ENCODE measurements at places on chromosomes 1 and 21.

DNA sequence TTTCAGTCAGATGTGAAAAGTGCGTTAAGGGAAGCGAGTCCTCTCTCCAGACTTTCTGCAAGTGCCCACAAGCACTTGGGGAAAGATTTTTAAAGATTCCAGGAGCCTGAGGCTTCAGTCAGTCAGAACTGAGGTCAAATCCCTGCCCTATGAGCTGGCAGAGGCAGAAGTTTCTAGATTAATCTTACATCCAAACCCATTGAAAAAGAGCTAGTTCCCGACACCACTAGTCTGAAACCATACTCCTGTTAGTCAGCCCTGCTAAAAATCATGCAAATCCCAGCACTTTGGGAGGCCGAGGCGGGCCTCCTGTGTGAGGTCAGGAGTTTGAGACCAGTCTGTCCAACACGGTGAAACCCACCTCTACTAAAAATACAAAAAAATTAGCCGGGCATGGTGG, 21.0 kb downstream of the RSPH1 start:
- DNase-seq: no peak

GRCh38 chr1:4653796-4654725, at the start of gene AJAP1:
AJAP1 (plus strand) TSS chr1:4654609; CDS start chr1:4655426, 817 bp downstream.
- no peak for DNase-seq

GRCh38 chr21:17660452-17660851, 47.8 kb upstream of the BTG3 start:
- DNase-seq: no peak

- no peak for DNase-seq
These were observed 37.5 kb downstream of the SLC19A1 start for GRCh38 chr21:45504516-45505415.

GRCh38 chr1:227778401-227778947, 37.0 kb upstream of the PRSS38 start:
- no peak for DNase-seq

DNA sequence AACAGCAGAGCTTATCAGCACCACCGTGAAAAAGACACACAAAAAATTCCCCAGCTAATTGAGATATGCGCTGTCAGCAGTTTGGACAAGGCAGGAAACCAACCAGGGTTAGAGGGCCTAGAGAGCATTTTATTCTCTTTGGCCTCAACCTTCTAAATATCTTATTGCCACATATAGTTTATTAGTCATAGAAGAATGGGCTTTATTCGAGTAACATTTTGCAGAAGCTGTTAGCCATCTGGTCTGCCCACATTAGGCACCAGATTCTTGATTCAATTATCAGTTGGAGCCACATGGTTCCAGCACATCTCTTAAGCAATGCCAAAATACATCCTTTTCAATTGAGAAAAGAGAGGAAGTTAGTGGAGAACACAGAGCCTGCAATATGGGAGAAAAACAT, 109.9 kb upstream of the CXADR start:
- DNase-seq: no peak

DNA sequence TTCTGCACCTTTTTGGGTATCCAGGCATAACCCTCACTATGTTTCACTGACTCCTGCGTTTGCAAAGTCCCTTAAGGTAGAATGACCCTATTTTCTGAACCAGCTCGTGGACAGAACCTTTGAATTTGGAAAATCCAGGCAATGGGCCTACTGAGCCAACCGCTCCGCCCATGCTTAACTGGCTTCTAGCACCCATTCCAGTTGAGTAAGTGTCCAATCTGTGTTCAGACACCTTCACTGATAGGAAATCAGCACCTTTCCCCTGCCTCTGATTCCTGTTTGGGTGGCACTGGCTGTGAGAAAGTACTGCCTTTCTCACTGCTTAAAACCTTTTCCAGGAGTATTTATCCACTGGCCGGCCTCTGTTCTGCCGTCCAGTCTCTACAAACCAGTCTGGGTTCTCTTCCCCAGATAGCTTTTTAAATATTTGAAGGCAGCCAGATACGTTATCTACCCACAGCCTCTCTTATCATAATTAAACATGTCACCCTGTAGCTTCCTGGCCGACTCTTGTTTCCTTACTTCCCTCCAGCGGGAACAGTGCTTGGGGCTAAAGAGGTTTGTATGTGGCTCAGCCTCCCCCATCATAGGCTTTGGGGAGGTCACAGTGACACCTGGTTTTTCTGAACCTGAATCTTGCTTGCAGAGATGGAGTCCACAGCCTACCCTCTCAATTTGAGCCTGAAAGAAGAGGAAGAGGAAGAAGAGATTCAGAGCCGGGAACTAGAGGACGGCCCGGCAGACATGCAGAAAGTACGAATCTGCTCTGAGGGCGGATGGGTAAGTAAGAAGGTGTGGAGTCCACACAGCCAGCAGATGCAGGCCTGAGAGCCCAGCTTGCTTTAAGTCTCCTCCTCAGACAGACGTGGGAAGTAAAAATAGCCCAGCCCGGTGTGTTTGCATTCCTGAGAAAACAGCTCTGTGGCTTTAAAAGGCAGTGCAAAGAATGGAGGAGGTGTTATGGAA, 1.3 kb downstream of the POGK start:
- DNase-seq: no peak

- DNase-seq: no peak
These were observed 55.1 kb downstream of the ZBTB18 start for GRCh38 chr1:244106176-244106575.

DNA sequence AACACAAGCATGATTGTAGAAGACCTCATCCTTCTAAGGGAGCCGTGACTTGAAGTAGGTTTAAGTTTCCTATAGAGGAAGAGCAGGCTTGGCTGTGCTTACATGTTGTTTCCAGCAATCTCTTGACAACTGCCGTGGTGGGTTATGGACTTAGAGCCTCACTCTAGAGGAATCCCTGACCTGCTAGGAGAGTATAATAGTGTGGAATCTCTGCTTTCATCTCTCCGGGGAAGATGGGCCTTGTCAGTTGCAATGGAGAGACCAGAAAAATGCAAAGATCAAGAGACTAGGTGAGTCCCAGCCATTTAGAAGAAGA, 137.6 kb downstream of the MIS18A start:
- no peak for DNase-seq

DNA sequence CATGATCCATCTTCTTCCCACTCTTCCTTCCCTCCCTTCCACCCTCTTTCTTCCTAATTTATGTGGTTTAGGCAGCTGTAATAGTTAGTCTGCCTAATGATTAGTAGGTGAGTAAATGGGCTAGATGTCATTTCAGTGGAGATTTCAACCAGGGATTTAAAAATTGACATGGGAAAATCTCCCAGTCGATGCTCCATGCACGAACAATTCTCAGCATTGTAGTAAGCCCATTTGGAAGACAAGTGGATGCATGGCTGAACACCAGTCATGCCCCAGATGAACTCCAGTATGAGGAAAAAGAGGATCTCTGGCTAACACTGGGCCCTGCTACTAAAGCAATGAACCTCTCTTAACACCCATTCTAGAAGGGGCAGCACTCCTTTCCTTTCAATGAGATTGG, 25.3 kb downstream of the CHI3L2 start:
- DNase-seq: no peak

GRCh38 chr1:185479796-185480195, 162.8 kb upstream of the IVNS1ABP start:
- DNase-seq: peak; percentile 45

GRCh38 chr1:93729906-93730305, 48.3 kb upstream of the BCAR3 start:
- no peak for DNase-seq

GRCh38 chr1:78005755-78006154, 1.0 kb downstream of the DNAJB4 start:
- DNase-seq: no peak

GRCh38 chr21:29655577-29655976, 284.2 kb downstream of the GRIK1 start:
- no peak for DNase-seq

DNA sequence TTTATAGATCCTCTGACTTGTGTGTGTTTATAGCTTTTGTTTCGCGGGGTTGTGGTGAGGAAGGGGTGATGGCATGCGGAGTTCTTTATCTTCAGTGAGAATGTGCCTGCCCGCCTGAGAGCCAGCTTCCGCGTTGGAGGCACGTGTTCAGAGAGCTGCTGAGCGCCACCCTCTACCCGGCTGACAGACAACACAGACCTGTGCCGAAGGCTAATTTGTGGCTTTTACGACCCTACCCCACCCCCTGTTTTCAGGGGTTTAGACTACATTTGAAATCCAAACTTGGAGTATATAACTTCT, 14.4 kb upstream of the CD101 start:
- no peak for DNase-seq

- DNase-seq: no peak
These were observed 14.4 kb downstream of the CYP4B1 start for GRCh38 chr1:46812996-46813857.

DNA sequence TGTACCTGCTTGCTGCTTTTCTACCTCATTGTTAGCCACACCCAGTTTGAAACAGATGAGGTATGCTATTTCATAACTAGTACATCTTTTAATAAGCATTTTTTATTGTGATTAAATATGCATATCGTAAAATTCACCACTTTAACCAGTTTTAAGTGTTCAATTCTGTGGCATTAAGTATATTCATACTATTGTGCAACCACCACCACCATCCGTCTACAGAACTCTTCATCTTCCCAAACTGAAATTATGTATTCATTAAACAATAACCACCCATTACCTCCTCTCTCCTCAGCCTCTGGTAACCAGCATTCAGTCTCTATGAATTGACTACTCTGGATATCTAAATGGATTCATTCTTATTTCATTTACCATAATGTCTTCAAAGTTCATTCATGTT, 20.1 kb downstream of the DR1 start:
- no peak for DNase-seq

GRCh38 chr21:36859744-36860501, 106.5 kb downstream of the HLCS start:
- no peak for DNase-seq

- DNase-seq: no peak
These were observed at the start of gene LRRC39 for GRCh38 chr1:100178091-100178490. LRRC39 (minus strand) TSS chr1:100178256; CDS start chr1:100168516, 9,740 bp downstream.

DNA sequence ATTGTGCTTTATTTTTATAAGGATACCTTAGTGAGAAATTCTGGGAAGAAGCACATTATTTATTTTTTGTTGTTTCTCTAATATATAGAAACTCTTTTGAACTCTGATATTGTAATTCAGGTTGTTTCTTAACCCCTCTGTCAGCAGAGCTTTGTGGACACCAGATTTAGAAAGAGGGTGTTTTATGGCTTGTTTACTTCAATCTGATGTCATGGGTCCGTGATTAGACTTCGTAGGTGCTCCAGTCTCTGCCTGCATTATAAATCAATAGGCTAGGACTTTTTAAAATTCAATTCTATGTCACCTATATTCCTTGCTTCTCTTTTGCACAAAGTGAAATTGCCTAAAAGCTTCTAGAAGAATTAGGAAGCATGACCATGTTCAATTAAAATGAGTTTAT, 47.3 kb upstream of the CCDC190 start:
- DNase-seq: no peak

DNA sequence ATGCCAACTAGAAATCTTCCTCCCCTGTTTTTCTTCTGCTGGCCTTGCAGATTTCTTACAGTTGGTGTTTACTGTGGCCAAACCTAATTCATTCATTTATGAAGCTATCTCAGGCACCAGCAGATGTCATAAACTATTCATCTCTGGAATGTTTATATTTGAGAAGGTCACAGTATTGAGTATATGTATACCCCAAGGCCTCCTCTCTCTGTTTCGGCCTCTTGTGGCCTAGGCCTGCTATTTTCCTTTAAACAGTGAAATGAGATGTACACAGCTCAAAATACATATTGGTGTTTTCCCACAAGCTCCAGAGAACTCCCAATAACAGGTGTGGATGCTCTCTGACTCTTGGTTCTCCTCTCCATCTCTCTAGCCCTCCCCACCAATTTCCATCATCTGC, 520.7 kb upstream of the CAMK1G start:
- no peak for DNase-seq

DNA sequence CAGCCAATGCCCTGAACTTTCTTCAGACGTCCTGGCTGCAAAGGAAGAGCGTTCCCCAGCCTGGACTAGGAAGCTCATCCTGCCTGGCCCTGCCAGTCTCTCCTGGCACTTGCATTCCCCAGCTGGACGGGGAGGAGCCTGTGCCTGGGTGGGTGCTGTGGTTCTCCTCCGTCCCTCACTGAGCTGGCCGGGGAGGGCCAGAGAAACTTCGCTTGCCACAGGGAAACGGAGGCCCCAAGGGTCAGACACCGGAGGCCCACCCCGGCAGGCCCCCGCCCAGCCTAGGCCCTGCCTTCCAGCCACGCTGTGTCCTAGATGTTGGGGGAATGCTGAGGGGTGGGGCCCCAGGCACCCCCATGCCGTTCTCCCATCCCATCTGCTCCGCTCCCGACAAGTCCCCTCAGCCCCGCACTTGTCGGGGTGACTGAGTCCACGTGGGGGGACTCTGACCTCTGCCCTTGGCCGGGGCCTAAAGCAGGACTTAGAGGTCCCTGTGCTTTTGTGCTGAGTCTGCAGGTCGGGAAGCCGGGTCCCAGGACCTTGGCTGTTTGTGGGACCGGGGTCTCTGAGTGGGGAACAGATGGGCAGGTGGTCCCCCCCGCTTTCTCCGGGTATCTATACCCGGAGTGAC, 4.8 kb downstream of the FTCD start:
- no peak for DNase-seq

DNA sequence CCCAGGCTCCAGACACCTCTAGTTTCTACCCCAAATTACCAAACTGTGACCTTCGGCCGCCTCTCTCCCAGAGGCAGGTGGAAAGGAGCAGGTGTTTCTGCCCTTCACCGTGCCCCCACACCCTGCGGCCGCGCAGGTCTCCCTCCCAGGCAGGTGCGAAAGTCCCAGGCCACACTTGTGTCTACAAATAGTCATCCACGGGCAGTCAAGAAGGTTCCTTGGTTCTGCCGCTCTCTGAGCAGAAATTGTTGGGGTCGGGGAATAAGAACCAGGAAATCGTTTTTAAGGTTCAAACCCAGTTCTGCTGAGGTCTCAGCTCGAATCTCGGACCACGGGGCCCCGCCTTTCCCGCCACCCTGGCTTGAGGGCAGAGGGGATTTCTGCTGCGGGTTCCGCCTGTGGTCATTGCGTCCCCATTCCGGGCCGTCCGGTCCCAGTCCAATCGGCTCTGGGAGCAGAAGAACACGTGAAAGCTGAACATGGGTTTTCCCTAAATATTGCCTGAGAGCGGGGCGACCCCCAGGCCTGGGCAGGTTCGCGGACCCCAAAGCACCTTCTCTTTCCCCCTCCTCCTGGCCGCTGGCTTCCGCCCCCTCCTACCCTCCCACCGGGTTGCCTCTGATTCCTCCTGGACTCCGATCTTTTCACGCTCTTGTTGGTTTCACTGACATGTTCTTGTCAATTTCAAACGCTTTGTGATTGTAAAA, 1.2 kb upstream of the ATF3 start:
- no peak for DNase-seq

- no peak for DNase-seq
These were observed 20.7 kb upstream of the WNT4 start for GRCh38 chr1:22163564-22163963.

GRCh38 chr1:192053531-192053971, 104.7 kb upstream of the RGS18 start:
- DNase-seq: no peak

- no peak for DNase-seq
These were observed 146.8 kb upstream of the NRIP1 start for GRCh38 chr21:15211491-15212133.

- no peak for DNase-seq
These were observed 7.5 kb upstream of the MAN1A2 start for GRCh38 chr1:117359561-117360289.

GRCh38 chr1:35691080-35691479, 27.6 kb downstream of the C1orf216 start:
- DNase-seq: no peak

- no peak for DNase-seq
These were observed 247.4 kb downstream of the PTBP2 start for GRCh38 chr1:96968983-96969382.

- DNase-seq: no peak
These were observed 30.7 kb downstream of the IGFN1 start for GRCh38 chr1:201221201-201221846.

GRCh38 chr1:26946270-26946669, 14.0 kb downstream of the KDF1 start:
- no peak for DNase-seq

Measured in NCI-H187 treated with DMSO at 0.1 percent for 48 hours (cell line).